CD8-positive, alpha-beta memory T cell (primary cell): ENCODE measurements at places on chromosomes 16 and 17. TPM values are rescaled to one million over a fixed set of nuclear protein-coding genes. Genes with fewer than 3 reads are reported as not detected.

- no peaks in the 10 kb centered on the region for H3K36me3 ChIP-seq
- no peaks in the 10 kb centered on the region for H3K4me1 ChIP-seq
- H3K27ac ChIP-seq, result no peak overlapping the region
- DNase-seq, result no peak
These were observed 91.3 kb downstream of the METRNL start for GRCh38 chr17:83170571-83171260.

DNA sequence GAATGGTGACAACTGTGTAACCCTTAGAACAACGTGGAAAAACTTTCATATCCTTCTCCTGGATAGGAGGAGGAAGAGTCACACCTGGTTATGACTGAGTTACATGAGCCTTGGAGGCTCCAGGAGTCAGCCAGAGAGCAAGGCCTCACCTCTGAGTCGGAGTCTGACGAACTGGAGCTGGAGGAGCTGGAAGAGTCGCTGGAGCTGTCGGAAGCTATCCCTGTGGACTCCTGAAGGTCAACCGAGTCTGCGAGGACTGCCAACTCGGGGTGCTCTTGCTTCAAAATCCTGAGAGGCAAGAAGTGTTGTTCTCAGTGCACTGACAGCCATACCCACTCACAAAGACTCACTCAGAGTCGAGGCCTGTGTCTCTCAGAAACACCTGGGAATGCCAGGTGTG is 6.2 kb downstream of the JMJD6 start:
- peaks cover 63% of the 10 kb centered on the region for H3K36me3 ChIP-seq
- H3K4me1 ChIP-seq, result peaks cover 40% of the 10 kb centered on the region
- no peak overlapping the region for H3K4me3 ChIP-seq

GRCh38 chr17:60229188-60229802 is 79.5 kb downstream of the CA4 start:
- H3K27me3 ChIP-seq, result no peaks in the 10 kb centered on the region
- peaks cover 7% of the 10 kb centered on the region for H3K36me3 ChIP-seq
- no peak overlapping the region for H3K27ac ChIP-seq
- H3K4me3 ChIP-seq, result no peak overlapping the region
- H3K4me1 ChIP-seq, result no peaks in the 10 kb centered on the region

- DNase-seq, result no peak
- H3K27me3 ChIP-seq, result no peaks in the 10 kb centered on the region
- no peaks in the 10 kb centered on the region for H3K4me1 ChIP-seq
- no peak overlapping the region for H3K4me3 ChIP-seq
- peaks cover 62% of the 10 kb centered on the region for H3K36me3 ChIP-seq
These were observed 9.4 kb downstream of the RPAIN start for GRCh38 chr17:5429191-5429887.

DNA sequence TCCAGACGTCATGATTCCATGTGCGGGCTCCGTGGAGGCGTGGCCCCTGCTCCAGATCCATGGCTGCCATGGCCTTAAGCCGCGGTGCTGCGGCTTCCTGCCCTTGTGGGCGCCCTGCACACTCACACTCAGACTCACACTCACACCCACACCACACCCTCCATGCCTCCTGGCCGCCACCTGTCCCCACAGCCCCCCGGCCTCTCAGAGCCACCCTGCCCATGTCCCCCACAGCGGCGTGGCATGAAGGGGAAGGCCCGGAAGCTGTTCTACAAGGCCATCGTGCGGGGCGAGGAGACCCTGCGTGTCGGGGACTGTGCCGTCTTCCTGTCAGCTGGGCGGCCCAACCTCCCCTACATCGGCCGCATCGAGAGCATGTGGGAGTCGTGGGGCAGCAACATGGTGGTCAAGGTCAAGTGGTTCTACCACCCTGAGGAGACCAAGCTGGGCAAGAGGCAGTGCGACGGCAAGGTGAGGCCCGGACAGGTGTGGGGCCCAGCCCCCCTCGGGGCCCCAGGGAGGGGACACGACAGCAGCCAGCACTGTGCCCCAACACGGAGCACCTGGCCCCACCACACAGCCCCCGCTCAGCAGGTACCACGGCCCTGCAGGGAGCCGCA is 50.0 kb downstream of the ACTG1 start:
- DNase-seq, result no peak
- H3K4me3 ChIP-seq, result no peak overlapping the region
- no peaks in the 10 kb centered on the region for H3K27me3 ChIP-seq
- no peak overlapping the region for H3K27ac ChIP-seq
- H3K36me3 ChIP-seq, result no peaks in the 10 kb centered on the region

DNA sequence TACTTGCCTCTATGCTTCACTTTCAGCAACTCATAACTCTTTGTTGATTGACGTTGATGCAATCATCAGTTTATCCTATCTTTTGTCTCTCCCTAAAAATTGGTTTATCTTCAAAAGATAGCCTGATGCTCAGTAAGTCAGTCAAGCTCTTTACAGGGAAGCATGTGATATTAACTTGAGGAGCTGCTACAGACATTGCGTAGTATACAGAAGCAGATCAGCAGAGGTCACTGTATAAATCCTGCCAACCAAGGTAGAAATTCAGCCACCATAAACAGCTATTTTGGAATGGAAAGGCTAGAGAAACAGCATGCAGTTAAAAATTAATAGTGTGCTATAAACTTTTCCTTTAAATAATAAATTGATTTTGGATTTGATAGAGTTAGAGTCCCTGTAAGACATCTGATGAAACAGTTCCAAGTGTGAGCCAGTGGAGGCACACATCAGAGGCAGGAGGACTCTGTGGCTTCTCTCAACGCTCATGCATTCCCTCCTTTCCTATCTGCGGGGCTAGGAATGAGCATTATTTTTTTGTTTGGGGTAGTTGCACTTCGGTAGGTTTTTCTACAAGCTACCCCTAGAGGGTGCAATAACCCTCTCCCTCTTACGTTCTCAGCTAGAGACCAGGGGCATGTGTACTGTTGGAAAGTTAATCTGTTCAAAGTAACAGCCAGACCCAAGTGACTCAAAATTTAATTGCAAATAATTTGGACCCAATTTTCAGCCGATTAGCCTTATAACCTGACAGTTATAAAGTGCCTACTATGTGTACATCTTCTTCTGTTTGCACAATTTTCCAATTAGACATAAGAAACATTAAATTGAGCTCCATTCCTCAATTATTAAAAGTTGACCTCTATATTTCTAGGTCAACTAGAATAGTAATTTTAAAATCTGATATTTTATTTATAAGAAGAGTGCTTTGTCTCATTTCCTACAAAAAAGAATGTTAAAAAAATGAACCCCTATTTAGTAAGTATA is 647.7 kb upstream of the SOX9 start:
- H3K27ac ChIP-seq, result no peak overlapping the region
- DNase-seq, result no peak
- H3K36me3 ChIP-seq, result no peaks in the 10 kb centered on the region
- H3K4me3 ChIP-seq, result no peak overlapping the region
- no peaks in the 10 kb centered on the region for H3K27me3 ChIP-seq
- no peaks in the 10 kb centered on the region for H3K4me1 ChIP-seq

GRCh38 chr16:50311891-50312501 is 45.6 kb downstream of the ADCY7 start:
- H3K36me3 ChIP-seq, result peaks cover 72% of the 10 kb centered on the region
- H3K4me3 ChIP-seq, result no peak overlapping the region
- H3K27ac ChIP-seq, result no peak overlapping the region
- H3K4me1 ChIP-seq, result peaks cover 14% of the 10 kb centered on the region
- no peak for DNase-seq
- H3K27me3 ChIP-seq, result no peaks in the 10 kb centered on the region

DNA sequence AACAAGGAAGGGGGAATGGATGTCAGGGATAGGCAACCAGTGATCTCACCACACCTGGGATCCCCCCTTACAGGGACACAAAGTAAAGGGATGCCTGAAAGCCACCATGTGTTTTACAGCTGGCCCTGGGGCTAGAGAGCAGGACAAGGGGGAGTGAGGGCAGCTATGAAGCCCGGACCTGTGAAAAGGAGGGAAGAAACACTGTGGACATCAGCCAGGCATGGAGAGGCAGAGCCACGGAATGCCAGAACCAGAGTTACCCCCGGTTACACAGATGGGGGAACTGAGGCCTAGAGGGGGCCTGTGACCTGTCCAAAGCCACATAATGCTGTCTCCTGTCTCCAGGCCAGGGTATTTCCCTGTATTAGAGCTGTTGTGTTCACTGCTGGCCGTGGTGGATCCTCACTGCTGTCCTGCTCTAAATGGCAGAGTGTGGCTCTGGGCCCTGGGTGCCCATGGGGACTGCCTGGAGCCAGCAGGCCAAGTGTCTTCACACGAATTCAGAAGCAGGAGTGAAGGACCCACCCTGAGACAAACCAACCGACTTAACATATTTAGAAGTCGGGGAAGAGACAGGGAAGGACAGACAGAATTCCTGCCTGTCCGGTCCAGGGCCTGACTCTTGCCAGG is 29.7 kb upstream of the ITGA3 start:
- peaks cover 10% of the 10 kb centered on the region for H3K27me3 ChIP-seq
- peaks cover 8% of the 10 kb centered on the region for H3K4me1 ChIP-seq
- DNase-seq, result no peak
- no peaks in the 10 kb centered on the region for H3K36me3 ChIP-seq
- H3K4me3 ChIP-seq, result no peak overlapping the region

PLK1 gene
- total RNA-seq, result 49.7 TPM

KRTAP4-4 gene
- not detected for total RNA-seq
